ENCODE measurements at places on chromosomes 2 and 18. TPM values are rescaled to one million over a fixed set of nuclear protein-coding genes. Genes with fewer than 3 reads are reported as not detected.

GRCh38 chr2:3575534-3576262 is 638 bp downstream of the RPS7 start:
- DNase-seq: no peak

- DNase-seq: no peak
These were observed 55.7 kb upstream of the TANC1 start for GRCh38 chr2:158912765-158913164.

DNA sequence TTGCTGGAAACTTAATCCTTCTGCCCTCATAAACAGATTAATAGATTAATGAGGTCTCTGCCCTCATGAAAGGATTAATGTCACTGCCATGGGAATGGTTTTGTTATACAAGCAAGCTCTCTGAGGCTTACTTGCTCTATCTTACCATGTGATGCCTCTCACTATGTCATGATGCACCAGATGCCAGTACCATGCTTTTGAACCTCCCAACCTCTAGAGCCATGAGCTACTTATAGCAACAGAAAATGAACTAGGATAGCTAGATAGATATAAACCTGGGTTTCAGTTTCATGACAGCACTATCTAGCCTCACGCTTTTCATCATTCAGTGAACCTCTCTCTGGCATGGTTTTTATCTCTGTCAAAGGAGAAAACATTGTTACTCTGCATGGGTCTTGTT is 371.6 kb upstream of the LRP1B start:
- no peak for DNase-seq

DNA sequence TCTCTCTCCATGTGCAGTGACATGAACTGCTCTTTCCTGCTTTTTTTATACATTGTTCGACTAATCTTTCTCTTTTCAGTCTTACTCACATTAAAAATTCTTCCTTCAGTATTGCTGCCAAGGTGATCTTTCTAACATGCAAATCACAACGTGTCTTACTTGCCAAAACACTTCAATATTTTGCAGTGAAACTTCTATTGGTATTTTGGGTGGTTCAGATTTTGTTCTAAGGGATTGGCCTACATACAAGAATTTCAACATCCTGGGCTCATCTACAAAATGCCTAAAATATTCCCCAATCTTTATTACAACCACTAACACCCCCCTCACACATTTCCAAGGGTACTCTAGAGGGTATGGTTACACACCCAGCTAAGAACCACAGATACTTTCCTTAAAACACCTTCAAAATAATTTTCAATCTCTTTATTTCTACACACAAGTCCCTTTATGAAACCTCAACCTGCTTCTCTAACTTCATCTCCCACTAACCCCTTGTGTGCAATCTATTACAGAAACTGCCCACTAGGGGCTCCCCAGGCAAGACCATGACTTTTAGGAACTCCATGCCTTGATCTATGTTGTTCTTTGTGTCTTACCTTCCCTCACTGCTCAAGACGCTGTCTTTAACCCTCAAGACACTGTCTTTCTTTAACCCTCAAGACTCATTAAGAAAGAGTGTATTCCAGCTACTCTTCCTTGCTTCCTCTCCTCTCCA is 50.9 kb downstream of the COL3A1 start:
- no peak for DNase-seq

GRCh38 chr2:111196435-111196834 is 75.7 kb downstream of the BCL2L11 start:
- no peak for DNase-seq

Gene CNGA3
- total RNA-seq: not detected

DNA sequence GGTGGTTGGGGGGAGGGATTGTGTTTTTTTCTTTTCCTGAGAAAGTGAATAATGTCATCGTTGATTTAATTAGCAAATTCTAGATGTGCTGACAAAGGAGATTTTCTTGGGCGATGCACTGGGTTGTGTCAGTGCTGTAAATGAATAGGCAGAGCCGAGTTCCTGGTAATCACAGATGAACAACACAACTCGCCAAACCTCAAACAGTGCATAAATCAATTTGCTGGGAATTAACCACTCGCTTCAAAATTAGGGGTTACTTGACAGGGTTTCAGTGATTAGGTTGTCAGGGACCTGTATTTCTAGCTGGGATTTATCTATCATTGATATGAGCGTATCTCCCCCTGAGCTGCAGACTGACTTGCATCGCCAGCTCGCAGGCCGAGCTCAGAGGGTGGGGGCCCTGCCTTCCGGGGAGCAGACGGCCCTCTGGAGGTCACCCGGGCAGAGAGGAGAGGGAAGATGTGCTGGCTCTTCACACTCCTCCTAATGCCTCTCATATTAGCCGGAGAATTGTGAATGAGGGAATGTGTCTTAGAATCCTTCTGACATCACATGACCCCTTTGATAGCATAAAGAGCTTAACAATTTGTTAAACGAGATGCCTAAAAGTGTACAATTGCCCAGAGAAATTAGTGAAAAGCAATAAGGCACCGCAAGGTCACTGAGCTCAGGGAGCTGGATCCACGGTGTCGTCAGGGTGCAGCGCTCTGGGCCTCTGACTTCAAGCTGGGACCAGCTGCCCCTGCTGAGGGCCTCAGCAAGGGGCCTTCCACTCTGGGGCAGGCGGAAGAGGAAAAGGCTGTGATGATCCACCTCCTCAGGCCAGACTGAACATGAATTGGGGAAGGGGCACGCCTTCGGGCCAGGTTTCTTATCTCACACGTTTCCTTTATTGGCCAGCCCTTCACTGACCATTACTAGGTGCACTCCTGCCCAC is 48.9 kb downstream of the SMIM21 start:
- DNase-seq: peak; percentile 47

DNA sequence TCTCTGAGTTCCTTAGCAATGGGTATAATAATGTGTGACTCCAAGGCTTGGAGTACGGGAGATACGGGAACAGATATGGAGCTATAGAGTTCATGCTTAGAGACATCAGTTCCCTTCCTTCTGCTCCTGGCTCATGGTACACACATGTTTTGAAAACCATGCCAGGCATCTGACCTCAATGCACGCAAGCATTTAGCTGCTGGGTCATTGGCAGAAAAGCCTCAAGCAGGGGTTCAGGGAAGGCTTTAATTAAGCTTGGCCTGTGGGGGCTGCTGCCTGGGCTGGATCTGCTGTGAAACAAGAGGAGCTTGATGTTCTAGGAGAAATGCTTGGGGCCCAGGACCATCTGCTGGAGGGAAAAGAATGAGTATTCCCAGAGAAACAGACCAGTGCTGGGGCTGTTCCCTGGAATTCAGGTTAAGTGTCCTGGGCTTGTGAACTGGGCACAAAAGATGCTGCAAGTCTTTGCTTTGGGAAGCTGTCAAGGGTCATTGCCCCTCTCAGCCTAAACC is 3.2 kb downstream of the ALLC start:
- DNase-seq: no peak

Gene RFTN2
- total RNA-seq: 5.8 TPM

DNA sequence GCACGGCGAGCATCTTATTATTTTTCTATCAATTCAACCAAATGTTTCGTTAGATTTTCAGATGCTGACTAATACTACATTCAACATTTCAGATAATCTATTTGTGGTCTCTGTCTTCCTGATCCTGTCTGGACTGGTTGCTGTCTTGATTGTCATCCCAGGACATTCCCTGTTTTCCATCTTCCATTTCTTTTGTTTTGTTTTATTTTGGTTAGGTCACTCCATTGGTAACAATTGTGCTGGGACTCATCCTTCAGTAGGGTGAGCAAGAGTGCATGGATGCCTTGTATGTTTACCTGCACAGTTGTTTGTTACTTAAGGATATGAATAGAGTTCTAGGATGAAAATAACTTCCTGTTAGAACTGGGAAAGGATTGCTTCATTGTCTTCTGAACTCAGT is 55.9 kb upstream of the ACYP2 start:
- DNase-seq: no peak

Gene MAP2
- total RNA-seq: 42.0 TPM

- no peak for DNase-seq
These were observed 542.3 kb upstream of the VWC2L start for GRCh38 chr2:213868526-213868925.

- DNase-seq: no peak
These were observed 91.6 kb downstream of the FAM161A start for GRCh38 chr2:61762292-61762691.

Gene RAB17
- 8.5 TPM for total RNA-seq

DNA sequence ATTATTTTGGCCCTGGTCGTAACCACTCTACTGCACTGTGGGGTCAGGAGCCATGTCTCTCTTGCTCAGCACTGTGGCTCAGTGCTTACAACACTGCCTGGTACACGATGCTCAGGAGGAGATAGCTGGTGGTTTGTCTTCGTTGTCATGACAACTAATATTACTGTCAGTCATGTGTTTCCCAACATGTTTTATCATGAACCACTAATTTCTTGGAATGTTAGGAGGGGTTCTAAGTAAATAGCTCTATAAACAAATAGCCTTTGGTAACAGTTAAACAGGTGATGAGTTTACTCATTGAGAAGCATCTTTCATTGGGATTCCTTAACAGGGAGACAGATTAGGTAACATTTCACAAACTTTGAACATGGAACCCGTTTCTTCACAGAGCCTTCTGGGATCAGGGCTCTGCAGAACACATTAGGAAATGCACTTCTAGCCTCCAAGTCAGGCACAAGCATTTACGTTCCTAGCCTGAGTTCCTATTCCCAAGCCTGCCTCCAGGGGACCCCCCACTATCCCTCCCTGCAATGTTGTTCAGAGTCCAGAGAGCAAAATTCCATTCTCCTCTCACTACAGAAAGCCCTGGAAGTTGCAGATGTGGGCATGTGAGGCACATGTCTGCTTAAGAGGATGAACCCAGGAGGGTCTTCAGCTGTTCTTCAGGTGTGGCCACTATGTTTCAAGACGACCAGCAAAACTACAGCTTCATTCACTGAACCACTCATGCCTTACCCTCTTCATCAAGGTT is 6.4 kb upstream of the RBM44 start:
- DNase-seq: no peak

Gene GNAL
- total RNA-seq: 8.7 TPM

DNA sequence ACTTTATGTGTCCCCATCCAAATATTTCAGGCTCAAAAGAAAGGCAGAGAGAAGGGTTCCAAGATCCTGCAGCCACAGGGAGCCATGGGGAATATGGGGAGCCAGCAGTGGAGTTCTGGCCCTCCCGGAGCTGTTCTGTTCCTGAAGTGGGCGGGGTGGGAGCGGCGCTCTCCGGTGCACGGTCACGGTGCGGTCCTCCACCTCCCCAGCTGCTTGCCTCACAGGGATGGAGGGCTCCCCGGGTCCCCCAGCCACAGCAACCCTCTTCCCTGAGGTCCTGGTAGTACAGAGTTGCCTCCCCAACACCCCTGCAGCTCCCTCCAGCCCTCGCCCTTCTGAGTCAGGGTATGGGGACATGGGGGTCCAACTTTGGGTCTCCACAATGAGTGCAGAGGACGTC is 26.2 kb upstream of the SNED1 start:
- no peak for DNase-seq

Gene NYAP2
- total RNA-seq: not detected

GRCh38 chr18:697800-698199 is 14.6 kb downstream of the ENOSF1 start:
- no peak for DNase-seq

GRCh38 chr2:86393521-86394491 is 47.4 kb upstream of the KDM3A start:
- no peak for DNase-seq

Gene PAX8
- total RNA-seq: 6.3 TPM

Gene MOCOS
- 6.3 TPM for total RNA-seq

GRCh38 chr2:97966545-97967215 is 29.1 kb downstream of the TMEM131 start:
- DNase-seq: no peak
